Aorta (tissue), 5 donors: ENCODE measurements at places on chromosomes 16 and 17. TPM values are rescaled to one million over a fixed set of nuclear protein-coding genes. Genes with fewer than 3 reads are reported as not detected.

TNFSF13 gene
- total RNA-seq = 17.7 TPM

EPOP gene
- 1.3 TPM for total RNA-seq

CLEC19A gene
- total RNA-seq = not detected

CASKIN2 gene
- 61.5 TPM for total RNA-seq

NXN gene
- total RNA-seq = 41.0 TPM

HOXB7 gene
- total RNA-seq = 9.1 TPM

NPIPB13 gene
- total RNA-seq = 19.5 TPM

PHKG2 gene
- total RNA-seq = 15.8 TPM

DHRS7C gene
- total RNA-seq = not detected

SLC38A8 gene
- not detected for total RNA-seq

LCMT1 gene
- total RNA-seq = 26.7 TPM

KRTAP4-3 gene
- not detected for total RNA-seq

PRM3 gene
- not detected for total RNA-seq

NPIPB2 gene
- total RNA-seq = 15.0 TPM

TP53TG3 gene
- total RNA-seq = not detected

GRCh38 chr17:74523308-74523707, 8.0 kb downstream of the CD300LB start:
- DNase-seq = no peak

DNA sequence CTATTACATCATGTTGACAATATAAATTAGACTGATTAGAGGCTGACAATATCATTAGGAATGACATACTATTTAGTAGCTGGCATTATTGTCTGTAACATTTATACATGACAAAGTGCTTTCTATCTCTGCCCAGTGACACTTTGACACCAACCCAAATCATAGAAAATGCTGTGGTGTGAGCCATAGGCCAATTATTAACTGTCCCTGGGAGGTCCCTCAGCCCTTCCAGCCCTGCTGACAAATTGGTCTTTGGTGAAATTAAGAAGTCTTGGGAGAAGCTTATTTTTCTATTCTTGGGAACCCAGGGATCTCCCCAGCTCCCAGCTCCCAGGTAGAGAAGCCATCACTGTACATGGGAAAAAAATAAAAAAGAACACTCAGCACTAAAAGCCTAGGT, 179.6 kb downstream of the AIPL1 start:
- no peak for DNase-seq

DNA sequence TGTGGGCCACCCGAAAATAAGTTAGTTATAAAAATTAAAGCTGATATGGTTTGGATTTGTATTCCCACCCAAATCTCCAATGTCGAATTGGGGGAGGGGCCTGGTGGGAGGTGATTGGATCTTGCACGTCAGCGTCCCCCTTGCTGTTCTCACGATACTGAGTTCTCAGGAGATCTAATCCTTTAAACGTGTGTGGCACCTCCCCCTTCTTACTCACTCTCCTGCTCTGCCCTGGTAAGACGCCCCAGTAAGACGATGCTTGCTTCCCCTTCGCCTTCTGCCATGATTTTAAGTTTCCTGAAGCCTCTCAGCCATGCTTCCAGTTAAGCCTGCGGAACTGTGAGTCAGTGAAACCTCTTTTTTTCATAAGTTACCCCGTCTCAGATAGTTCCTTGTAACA, 35.4 kb downstream of the SYCE1L start:
- DNase-seq = no peak

- no peak for DNase-seq
Measured at GRCh38 chr17:77877646-77878355, 80.7 kb upstream of the TNRC6C start.

GRCh38 chr16:86734543-86735460, 156.5 kb downstream of the FOXL1 start:
- no peak for DNase-seq

- DNase-seq = no peak
Measured at GRCh38 chr17:2874189-2874686, 78.0 kb downstream of the RAP1GAP2 start.

GRCh38 chr17:4641297-4642195, at the start of gene ALOX15:
ALOX15 (minus strand) TSS chr17:4641678; CDS start chr17:4641651, 27 bp downstream.
- no peak for DNase-seq

GRCh38 chr16:85935391-85935973, 36.5 kb downstream of the IRF8 start:
- no peak for DNase-seq

DNA sequence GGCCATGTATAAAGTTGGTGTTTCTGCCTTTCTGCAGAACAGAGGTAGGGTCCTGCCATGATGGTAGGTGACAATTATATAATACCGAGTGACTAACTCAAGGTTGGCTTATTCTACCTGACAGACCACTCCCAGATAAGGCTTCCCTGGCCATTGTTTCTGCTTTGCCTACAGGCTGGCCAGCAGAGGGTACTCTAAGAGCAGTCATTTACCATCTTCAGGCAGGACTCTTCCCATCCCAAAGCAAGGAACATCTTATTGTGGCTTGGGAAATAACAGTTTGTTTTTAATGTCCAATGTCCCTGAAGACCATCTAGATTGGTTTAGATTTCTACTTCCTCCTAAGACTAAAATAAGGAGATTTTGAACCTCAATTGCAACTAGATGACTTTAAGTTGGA, 74.1 kb downstream of the SNX11 start:
- no peak for DNase-seq

GRCh38 chr17:7626956-7627249, 718 bp downstream of the SAT2 start:
- DNase-seq = no peak

DNA sequence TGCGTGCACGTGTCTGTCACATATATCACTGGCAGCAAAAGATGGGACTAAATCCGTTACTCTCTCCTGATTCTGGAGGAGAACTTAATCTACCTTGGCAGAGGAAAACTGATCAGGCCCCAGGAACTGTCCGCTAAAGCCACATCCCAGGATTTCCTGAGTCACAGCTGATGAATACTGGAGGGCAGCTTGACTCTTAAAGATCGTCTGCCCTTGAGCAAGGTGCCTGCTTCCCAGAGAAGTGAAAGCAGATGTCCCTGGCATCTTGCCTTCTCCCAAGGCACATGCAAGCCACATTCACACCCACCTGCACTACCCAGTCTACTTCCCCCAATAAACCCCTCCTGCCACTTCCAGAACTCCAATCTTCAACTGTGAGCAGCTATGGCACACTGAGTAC, 99.8 kb downstream of the CPPED1 start:
- no peak for DNase-seq

DNA sequence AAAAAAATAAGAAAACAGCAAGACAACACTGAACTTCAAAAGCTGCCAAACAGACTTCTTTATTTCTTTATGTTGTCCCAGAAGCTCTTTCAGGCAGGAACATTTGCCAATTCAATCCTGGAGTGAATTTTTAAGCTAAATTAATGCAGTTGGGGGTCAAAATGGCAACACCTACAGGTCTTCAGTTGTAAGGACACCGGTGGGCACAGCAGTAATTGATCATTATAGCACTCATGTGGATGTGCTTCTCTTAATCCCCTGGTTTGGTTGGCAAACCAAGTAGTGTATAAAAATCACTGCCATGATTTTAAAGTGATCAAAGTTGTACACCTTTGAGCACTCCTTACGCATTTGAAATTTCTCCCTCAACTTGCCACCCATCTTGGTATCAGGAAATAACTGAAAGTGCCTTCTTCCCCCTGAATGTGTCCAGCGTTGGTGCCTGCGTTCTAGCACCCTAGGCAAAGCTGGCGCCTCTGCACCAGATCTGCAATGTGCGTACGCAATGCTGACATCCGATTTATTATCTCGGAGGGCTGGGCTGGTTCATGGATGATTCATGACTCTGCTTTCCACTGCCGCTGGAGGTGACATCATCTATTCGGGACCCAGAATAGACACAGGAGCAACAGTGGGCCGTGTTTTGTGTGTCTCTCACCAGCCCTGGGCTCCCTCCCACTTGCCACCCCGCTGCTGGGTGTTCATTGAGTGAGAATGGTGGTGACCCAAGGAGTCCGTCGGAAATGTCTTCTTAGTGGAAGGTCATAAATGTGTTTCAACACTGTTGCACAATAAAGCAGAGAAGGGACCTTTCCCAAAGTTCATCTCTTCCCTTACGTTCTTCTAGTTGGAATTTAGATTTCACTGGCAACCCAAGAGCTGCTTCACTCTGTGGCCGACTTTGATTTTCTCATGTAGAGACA, 203.4 kb downstream of the CCDC182 start:
- DNase-seq = peak; percentile 86

GRCh38 chr17:75138519-75138918, 7.0 kb upstream of the NT5C start:
- DNase-seq = no peak

GRCh38 chr17:28960256-28961061, 9.1 kb upstream of the PHF12 start:
- DNase-seq = peak; percentile 50

- no peak for DNase-seq
Measured at GRCh38 chr16:79001156-79001967, 599.2 kb downstream of the MAF start.

GRCh38 chr16:72554935-72555334, 383.0 kb upstream of the PMFBP1 start:
- no peak for DNase-seq

DNA sequence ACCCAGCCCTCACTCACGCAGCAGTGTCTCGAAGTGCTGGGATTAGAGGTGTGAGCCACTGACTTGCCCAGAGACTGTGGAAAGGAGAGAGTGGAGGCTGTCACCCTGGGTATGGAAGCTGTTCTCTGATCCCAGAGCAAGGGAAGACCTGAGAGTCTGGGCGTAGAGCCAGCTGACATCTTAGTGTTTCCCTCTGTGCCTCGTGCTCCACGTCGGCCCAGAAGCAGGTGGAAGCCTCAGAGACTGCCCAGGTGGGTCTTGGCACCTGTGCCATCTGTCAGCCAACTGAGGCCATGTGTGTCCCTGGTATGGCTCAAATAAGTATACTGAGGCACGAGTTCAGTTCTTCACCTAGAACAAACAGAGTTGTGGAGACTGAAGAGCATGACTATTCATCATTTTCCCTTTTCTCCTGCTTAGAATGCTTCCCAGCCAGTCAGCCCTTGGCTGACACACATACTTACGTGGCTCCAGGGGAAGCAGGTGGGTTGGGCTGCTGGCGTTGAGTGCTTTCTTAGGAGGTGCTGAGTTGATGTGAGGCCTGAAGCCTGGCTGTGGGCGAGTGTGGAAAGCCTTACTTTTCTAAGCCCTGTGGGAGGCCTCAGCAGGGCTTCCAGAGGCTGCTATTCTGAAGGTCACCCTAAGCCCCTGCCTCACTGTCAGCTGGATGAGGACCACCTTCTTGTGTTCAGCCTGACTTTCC, 8.1 kb downstream of the CTRL start:
- DNase-seq = no peak

DNA sequence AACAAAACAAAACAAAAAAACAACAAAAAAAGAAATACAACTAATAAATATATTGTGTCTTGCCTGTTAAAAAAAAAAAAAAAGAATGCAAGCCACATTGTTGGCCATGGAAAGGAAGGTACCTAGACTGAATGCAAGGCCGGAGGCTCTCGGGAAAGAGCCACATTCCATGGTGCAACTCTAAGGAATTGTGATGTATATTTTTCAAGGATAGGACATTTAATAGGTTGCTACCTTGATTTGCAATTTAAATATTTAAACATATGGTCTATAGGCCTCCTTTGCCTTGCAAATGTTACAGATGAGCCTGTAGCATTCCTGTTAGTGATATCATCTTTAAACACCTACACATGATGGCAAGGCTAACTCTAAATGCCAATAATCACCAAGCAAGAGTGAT, 650.9 kb downstream of the TOX3 start:
- DNase-seq = no peak
